Stimulated activated CD4-positive, alpha-beta T cell treated with anti-CD3 and anti-CD28 coated beads, Interleukin-2, amount 100 ng/mL, for 24 hours (primary cell): ENCODE measurements at places on chromosomes 5 and 9.

- no peak for DNase-seq
These were observed 189.8 kb downstream of the ADAMTS12 start for GRCh38 chr5:33701951-33702350.

- DNase-seq: no peak
These were observed 349.3 kb upstream of the TLE4 start for GRCh38 chr9:79222483-79222882.

DNA sequence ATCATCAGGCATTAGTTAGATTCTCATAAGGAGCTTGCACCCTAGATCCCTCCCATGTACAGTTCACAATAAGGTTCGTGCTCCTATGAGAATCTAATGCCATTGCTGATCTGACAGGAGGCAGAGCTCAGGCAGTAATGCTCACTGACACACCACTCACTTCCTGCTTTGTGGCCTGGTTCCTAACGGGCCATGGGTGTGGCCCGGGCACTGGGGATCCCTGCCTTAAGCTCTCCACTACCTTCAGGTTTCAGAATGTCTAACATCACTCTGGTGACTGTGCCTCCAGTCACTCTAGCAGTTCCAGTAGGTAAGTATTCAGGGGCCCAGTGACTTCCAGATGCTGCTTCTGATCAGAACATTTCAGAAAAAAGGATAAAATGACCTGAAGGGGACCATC, 152.4 kb downstream of the LRRC70 start:
- DNase-seq: no peak

GRCh38 chr9:121709798-121710197, 58.4 kb downstream of the DAB2IP start:
- no peak for DNase-seq

GRCh38 chr9:5611321-5612184, 17.4 kb upstream of the RIC1 start:
- no peak for DNase-seq

GRCh38 chr5:154388842-154389241, 57.0 kb upstream of the SAP30L start:
- no peak for DNase-seq

DNA sequence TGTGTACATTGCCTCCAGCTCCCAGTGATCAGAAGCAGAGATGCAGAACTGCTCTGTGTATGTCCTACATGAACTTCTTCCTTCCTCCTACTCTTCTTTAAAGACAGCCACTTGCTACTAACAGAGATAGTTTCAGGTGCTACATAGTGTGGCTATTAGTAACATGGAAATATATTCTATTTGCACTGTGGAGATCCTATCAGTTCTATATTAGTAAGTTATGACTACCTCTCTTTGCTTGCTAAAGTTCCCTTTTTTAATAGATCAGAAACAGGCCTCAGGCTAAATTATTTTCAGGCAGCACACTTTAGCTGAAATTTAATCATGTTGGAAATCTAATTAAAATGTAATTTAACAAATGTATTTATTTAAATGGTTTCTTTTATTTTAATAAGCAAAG, 64.4 kb upstream of the TNFSF8 start:
- no peak for DNase-seq

- DNase-seq: no peak
These were observed 59.4 kb upstream of the UBTD2 start for GRCh38 chr5:172342918-172343317.
